Activated T-cell treated with anti-CD3 and anti-CD28 coated beads, Interleukin-2, amount 50 U/mL, for 1 hour (primary cell): ENCODE measurements at places on chromosomes 11 and 22.

DNA sequence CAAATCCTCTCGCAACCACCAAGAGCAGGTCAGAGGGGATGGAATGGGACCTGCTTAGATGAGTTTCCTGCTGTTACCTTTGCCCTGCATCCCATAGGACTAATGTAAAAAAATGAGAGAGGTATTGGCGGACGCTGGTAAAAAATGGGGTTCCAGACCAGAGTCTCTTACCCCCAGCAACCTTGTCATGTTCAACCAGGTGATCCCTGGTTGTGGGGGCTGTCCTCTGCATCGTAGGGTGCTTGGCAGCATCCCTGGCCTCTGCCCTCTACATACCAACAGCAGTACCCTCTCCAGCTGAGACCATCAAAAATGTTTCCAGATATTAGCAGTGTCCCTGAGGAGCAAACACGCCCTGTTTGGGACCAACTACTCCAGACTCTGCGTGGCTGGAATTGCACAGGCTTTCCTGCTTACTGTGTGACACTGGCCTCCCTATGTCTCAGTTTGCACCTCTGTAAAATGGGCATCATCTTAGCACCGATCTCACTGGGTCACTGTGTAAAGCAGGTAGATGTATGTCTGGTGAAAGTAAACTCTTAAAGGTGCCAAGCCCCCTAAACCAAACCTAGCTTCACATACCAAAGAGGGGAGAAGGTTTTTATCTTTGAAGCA, 1.5 kb downstream of the APOL6 start:
- no peak for DNase-seq

DNA sequence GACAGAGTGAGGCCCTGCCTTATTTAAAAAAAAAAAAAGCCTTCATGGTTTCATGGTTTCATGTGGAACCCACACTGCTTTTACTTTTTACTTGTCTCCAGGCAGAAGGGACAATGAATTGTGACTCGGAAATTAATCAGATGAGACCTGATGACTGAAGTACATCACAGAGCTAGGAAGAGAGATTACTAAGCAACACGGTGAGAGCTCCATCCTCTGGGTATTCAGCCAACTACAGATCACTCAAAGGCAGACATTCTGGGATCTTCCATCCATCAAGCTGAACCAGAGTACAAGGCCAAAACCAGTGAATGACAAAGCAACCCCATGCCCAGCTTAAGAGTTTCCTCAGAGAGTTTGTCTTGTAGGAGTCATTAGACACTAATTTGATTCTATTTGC, 433.2 kb downstream of the SOX6 start:
- DNase-seq, result no peak

- no peak for DNase-seq
Observed at GRCh38 chr11:2538951-2539350, 94.1 kb downstream of the KCNQ1 start.

- DNase-seq, result no peak
Observed at GRCh38 chr11:128343135-128343514, 244.2 kb downstream of the ETS1 start.

- DNase-seq, result no peak
Observed at GRCh38 chr11:1041936-1042608, 5.6 kb upstream of the MUC6 start.

- no peak for DNase-seq
Observed at GRCh38 chr11:92765965-92766371, 203.5 kb upstream of the MTNR1B start.

- no peak for DNase-seq
Observed at GRCh38 chr11:62054484-62055121, 69.2 kb upstream of the INCENP start.

DNA sequence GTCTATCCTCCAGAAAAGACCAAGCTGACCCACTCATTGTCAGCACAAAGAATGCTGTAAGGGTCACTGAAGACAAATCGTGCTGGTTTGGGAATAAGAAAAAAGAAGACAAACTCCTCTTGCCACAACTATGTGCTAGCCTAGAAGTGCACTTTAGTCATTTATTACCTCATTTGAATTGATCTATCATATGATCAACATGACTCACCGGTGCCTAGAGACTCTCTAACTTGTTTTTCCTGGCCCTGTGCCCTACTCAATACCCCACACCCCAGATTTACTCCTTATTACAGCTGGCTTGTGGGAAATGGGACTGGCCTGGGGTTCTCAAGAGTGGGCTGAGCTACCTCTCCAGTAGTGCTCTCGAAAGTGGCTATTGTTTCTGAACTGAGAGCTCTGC, 35.9 kb upstream of the HORMAD2 start:
- DNase-seq, result no peak

DNA sequence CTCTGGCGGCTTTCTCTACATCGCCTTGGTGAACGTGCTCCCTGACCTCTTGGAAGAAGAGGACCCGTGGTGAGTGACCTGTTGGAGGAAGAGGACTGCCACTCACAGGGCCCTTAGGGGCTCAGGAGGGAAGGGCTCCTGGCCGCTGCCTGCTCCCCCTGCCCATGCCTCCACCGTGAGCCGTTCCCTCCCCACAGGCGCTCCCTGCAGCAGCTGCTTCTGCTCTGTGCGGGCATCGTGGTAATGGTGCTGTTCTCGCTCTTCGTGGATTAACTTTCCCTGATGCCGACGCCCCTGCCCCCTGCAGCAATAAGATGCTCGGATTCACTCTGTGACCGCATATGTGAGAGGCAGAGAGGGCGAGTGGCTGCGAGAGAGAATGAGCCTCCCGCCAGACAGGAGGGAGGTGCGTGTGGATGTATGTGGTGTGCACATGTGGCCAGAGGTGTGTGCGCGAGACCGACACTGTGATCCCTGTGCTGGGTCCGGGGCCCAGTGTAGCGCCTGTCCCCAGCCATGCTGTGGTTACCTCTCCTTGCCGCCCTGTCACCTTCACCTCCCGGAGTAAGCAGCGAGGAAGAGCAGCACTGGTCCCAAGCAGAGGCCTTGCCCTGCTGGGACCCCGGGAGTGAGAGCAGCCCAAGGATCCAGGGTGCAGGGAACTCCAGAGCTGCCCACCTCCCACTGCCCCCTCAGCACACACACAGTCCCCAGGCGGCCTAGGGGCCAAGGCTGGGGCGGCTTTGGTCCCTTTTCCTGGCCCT, 6.9 kb downstream of the SLC39A13 start:
- no peak for DNase-seq

GRCh38 chr11:45092901-45093760, 53.3 kb upstream of the PRDM11 start:
- no peak for DNase-seq

DNA sequence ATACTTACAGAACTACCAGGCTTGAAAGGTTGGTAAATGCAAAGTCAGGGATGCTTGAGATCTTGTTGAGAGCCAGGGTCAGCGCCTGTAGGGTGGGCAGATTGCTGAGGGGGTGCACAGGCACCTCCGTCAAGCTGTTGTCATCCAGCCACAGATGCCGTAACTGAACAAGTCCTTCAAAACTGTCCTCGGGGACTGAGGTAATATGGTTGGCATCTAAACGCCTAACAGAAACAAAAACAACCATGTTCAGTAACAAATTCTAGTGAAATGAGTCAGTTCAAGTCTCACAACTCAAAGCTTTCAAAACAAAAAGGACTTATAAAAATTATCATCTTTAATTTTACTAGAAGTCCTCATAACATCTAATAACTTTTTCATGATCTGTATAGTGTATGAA, 22.2 kb upstream of the CCDC34 start:
- DNase-seq, result no peak

DNA sequence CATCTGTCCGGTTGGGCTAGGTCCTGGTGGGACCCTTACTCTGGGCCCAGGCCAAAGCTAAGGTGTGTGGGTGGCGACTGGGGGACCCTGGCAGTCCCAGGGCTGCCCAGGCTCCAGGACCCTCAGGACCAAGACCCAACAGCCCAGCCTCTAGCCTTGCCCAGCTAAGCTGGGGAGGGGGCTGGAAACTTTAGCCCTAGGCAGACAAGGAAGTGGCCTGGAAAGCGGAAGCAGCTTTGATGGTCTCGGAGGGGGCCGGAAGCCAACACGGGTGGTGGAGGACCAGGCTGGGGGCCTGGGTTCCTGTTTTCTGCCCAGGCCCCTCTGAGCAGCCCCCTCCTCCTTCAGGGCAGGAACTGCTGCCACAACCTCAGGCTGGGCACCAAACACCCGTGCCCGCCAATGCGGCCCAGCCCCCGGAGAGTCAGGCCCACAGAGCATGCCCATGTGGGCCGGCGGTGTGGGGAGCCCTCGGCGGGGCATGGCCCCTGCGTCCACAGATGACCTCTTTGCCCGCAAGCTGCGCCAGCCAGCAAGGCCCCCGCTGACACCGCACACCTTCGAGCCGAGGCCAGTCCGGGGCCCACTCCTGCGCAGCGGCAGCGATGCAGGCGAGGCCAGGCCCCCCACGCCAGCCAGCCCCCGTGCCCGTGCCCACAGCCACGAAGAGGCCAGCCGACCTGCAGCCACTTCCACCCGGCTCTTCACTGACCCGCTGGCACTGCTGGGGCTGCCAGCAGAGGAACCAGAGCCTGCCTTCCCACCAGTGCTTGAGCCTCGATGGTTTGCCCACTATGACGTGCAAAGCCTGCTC, 2.8 kb downstream of the SIPA1 start:
- peak; percentile 47 for DNase-seq

DNA sequence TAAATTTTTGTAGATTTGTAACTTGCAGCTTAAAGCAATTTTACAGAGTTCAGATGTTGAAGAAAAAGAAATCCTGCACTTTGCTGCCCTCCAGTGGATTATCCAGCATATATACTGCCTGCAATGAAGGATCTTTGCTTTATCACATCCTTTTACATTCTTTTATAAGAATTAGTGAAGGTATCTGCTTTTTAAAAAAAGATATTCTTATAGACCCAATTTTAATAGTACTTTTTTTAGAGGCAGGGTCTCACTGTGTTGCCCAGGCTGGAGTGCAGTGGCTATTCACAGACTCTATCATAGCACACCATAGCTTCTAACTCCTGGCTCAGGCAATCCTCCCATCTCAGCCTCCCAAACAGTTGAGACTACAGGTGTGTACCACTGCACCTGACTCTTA, 60.7 kb downstream of the TTC17 start:
- DNase-seq, result no peak

GRCh38 chr22:44103735-44104480, 76.8 kb upstream of the PARVG start:
- no peak for DNase-seq

DNA sequence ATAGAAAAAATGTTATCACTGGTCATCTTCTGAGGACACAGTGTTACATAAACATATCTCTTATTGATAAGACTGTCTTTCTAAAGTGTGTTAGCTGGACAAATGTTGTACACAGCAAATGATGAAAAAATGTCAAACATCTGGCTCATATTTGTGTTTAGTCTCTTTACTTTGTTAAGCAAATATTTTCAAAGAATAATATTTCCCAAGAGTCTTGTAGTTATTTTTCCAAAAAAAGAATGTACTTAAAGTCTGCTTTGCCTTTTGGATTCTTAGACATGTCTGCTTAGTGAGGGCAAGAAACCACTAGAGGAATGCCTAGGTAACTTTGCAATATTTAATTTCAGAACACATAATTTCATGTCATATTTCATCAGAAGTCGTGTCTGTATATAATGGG, 23.9 kb upstream of the CCDC179 start:
- DNase-seq, result no peak

- no peak for DNase-seq
Observed at GRCh38 chr11:44906649-44907048, 44.0 kb downstream of the TP53I11 start.

DNA sequence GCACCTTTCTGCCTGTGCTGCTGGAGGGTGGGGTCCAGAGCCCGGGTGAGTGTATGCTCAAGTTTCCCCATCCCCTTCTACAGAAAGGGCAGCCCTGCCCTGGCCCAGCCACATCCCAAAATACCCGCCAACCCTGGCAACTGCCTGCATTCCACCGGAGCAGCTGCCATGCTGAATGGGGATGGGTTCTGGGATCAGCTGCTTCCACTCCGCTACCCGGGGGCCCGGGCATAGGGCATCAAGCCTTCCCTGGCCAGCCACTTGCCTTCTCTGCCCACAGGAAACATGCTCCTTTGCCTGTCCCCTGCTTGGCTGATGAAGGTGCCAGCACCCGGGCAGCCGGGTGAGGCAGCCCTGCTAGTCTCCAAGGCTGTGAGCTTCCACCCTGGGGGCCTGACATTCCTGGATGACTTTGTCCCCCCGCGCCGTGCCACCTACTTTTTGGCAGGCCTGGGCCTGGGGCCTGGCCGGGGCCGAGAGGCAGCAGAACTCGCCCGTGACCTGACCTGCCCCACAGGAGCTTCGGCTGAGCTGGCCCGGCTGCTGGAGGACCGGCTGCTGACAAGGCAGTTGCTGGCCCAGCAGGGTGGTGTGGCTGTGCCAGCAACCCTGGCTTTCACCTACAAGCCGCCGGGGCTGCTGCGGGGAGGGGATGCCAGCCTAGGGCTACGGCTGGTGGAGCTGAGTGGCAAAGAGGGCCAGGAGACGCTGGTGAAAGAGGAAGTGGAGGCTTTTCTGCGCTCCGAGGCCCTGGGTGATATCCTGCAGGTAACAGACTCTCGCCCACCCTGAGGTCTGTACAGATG, 3.2 kb downstream of the CARNS1 start:
- peak; percentile 62 for DNase-seq
